ENCODE measurements at places on chromosomes 16 and 17.

DNA sequence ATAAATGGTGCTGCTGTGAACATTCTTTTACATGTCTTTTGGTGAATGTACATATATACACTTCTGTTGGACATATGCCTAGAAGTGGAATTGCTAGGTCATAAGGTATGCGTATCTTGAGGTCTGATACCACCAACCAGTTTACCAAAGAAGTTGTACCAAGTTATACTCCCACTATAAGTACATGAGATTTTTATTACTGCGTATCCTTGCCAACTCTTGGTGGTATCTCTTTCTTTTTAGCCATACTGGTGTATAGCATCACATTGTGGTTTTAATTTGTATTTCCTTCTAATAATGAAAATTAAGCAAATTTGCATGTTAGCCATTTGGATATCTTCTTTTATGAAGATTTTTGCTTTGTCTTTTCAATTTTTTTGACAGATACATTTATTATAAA lies 80.5 kb downstream of the ATF7IP2 start:
- no peak for DNase-seq

DNA sequence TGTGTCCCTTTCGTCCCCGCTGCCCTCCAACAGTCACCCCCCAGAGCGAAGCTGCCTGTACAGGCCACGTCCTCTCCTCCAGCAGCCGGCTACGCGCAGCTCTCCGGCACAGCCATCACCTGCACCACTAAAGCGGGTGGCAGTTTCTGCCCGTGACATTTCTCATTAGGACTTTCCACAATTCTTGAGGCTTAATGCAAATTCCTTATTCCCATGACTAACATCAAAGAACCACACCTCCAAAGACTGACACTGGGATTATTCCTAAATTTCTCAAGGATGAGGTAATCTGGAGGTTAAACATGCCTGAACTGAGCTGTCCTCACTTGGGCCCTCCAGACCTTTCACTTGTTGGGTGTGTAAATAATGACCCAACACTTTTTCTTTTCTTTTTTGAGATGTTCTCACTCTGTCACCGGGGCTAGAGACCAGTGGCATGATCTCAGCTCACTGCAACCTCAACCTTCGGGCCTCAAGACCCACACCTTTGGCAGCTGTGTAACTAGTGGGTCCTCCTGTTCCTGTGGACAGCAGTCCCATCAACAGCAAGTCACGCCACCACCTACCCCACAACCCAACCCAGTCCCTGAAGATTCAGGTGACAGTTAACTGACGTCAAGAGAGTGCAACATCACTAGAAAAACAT lies 11.7 kb downstream of the ANKRD11 start:
- no peak for DNase-seq

DNA sequence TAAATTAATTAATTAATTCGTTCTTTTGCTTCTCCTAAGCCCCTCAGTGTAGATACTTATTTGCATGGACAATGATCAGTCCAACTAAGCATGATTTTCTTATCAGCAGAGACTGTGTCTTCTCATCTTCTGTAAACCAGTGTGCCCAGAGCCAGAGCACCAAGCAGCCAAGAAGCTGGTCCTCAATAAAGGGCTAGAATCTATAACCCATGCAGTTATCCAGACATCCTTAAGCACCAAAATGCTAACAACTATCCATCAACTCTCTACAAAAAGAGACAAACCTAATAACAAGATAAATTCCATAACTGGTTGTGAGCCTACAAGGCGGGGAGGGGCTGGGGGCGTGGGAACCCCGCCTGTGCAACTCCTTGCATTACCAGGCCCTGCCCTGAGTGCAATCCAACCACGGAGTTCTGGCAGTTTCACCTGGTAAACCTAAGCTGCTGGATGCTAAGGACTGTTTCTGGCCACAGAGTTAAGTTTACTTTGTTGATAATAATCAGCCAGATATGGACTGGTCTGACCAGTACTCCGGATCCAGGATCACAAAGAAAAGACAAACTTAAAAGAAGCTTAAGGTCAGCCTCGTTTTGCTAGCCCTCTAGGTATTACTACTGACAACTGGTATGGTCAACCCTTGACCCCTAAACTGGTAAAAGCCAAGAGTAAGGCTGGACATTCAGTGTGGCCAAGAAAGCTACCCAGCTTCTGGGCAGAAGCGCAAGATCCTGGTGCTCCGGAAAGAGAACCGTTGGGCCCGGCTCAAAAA lies 51.5 kb downstream of the ZFHX3 start:
- no peak for DNase-seq

DNA sequence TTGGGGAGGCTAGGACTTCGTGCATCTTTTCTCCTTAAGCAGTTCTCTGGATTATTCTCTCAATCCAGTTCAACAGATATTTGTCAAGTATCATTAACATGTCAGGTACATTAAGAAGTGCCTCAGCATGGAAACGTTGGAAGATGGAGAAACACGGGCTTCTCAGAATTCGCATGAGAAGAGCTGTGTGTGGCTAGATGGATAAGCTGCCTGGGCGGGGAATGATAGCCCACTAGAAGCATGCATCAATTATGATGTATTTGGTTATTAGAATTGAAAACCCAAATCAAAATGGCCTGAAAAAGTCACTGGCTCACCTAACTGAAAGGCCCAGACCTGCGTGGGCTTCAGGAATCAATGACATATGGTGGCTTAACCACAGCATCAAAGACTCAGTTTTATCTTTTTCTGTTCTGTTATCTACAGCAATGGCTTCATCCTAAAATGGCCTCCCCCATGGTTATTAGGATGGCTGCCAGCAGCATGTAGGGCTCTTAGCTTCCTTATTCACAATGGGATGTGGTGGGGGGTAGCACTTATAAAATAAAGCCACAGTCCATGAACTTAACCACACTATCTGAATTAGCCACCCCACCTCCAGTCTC lies 43.9 kb downstream of the MMD start:
- DNase-seq, result no peak

GRCh38 chr16:81823111-81823510 lies 44.0 kb downstream of the PLCG2 start:
- DNase-seq, result peak; percentile 61

- DNase-seq, result no peak
These were observed 14.9 kb upstream of the CRK start for GRCh38 chr17:1470755-1471462.

DNA sequence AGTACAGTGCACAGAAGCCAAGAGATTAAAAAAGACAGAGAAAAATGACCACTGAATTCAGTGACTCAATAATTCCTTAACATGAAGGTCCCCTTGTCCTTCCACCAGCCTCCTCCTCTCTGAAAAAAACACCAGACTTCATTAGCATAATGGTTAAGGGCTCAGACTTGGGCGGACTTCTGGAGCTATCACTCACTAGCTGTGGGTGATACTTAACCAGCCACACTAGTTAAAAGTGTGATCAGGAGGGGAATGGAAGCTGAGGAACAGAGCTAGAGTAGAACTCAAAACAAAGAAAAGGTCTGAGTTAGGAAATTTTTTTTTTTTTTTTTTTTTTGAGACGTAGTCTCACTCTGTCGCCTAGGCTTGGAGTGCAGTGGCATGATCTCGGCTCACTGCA lies 23.2 kb downstream of the ZNF652 start:
- DNase-seq, result no peak

DNA sequence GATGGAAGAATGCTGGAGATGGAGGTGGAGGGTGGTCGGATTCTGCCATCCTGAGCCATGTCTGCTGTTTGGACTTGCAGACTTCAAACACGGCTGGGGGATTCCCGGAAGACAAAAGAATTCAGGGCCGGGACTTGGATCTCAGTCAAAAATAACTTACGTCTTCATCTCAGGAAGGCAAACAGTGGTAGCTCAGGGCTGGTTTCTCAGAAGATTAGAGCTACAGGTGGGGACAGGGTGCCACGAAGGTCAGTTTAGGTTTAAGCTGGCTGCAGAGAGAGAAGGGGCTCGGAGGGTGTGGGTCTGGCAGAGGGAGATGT lies 4.3 kb upstream of the RHBDL3 start:
- DNase-seq, result no peak

- DNase-seq, result peak; percentile 66
These were observed 6.5 kb downstream of the SLC5A11 start for GRCh38 chr16:24852281-24852721.

DNA sequence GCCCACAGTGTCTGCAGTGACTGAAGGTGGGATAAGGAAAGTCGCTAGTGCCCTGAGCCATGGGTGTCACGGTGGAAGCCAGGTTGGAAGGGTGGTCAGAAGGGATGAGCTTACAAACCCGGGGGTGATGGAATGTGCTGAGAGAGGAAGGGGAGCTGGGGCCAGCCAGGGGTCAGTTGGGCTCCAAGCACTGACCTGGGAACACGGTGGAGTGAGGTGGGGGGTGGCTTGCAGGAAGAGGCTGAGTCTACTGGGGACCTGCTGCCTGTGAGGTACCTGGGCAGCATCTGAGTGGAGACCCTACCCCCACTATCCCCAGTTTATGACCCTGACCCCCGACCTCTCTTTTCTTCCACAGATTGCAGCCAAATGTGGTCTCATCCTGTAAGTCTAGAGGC lies 3.1 kb downstream of the TMEM92 start:
- no peak for DNase-seq

DNA sequence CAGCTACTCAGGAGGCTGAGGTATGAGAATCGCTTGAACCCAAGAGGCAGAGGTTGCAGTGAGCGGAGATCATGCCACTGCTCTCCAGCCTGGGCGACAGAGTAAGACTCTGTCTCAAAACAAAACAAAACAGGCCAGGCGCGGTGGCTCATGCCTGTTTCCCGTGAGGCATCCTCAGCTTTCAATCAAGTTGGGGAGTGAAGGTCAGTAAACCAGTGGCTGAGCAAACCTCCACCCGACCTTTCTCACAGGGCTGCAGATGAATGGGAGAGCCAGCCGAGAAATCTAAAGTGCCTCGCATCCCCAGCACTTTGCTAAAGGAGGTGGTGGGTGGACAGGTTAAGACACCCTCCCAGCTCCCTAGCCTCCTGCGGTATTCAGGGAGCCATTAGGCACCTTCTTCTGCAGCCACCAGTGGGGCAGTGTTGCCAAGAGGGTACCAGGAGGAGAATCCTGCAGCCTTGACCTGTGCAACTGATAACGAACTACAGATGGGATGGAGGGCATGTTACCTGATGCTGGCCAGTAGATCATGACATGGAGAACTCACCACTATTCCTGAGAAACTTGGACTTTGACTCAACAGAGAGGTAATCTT lies 59.0 kb downstream of the KPNA2 start:
- no peak for DNase-seq

GRCh38 chr16:1420111-1420539 lies 422 bp downstream of the UQCC4 start:
- peak; percentile 11 for DNase-seq

DNA sequence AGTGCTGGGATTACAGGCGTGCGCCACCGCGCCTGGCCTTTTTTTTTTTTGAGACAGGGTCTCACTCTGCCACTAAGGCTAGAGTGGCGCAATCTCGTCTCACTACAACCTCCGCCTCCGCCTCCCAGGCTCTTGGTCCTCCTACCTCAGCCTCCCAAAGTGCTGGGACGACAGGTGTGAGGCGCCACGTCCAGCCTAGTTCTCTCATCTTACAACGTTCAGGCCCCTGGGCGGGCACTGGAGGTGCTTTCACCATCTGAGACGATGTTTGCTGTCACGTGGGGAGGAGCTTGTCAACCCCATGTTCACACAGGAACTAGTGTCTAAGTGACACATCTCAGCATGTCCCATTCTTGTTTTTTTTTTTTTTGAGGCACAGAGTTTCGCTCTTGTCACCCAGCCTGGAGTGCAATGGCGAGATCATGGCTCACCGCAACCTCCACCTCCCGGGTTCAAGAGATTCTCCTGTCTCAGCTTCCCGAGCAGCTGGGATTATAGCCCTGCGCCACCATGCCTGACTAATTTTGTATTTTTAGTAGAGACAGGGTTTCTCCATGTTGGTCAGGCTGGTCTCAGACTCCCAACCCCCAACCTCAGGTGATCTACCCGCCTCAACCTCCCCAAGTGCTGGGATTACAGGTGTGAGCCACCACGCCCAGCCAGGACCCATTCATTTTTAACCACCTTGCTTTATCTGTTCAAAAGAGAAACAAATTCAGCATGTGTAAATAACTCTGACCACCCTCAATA lies 5.2 kb upstream of the FANCA start:
- DNase-seq, result no peak

DNA sequence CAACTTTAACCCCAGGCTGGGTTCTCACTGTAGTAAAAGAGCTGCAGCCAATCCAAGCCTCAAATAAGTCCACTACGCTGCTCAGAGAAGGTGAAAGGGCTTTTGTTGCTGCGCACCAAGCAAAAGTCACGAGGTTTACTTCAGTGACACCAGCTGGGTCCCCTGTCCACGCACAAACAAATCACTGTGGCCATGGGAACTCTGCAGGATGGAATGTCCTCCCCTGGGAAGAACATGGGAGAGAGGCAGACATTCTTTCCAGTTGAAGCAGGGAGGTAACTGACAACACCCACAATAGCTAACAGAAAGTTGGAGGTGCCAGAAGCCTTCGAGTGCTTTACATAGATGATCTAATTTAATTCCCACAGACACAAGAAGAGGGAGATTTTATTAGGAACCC lies 181.9 kb downstream of the PMP22 start:
- no peak for DNase-seq

- DNase-seq, result peak; percentile 84
These were observed 1.2 kb downstream of the NGFR start for GRCh38 chr17:49496183-49496866.

DNA sequence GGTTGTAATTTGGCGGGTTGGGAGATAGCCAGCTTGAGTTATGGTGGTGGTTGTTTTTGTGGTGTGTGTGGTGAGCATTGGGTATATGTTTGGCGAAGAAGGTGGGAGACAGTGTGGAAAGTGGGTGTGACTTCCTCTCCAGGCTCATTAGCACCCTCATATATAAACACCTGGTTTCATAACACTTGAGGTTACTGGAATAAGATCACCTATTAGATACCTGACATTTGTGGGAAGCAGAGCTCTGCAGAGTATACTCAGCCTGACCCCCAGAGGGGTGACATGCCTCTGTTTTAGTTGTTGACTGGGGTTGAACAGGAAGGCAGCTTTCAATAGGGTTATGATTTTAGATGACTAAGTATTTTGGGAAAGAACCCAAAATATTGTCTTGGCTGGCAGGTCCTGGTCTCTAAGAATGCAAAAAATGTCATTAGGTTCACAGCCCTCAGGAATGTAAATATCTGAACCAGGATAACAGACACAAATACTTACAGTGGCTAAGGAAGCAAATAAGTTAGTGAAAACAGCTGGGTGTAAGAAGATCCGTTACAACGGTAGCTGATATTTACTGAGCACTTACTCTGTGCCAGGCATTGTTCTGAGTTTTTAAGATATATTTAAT lies 18.3 kb upstream of the EFCAB13 start:
- DNase-seq, result no peak

DNA sequence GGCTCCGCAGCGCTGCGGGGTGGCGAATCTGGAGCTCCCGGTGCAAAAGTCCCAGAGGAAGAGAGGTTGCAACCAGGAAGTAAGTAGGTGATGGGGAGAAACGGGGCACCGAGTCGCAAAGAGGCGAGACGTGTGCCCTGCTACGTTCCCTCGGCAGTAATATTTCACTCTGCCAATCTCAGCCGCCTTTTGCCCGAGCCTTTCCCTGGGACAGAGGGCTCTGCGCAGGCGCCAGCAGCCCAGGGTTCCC lies at the start of gene NR1D1:
Gene NR1D1 (minus strand): TSS at position 171 of the 250 bp plus-strand sequence. CDS start 495 bp downstream, outside the sequence.
- DNase-seq, result no peak

Measured in Ammon's horn (tissue), 1 donor.